ENCODE measurements at places on chromosomes 7 and 10.

- no peak for DNase-seq
Observed at GRCh38 chr10:49300140-49300974, 1.4 kb downstream of the C10orf71 start.

- no peak for DNase-seq
Observed at GRCh38 chr7:100072462-100072861, 9.1 kb downstream of the ZNF3 start.

DNA sequence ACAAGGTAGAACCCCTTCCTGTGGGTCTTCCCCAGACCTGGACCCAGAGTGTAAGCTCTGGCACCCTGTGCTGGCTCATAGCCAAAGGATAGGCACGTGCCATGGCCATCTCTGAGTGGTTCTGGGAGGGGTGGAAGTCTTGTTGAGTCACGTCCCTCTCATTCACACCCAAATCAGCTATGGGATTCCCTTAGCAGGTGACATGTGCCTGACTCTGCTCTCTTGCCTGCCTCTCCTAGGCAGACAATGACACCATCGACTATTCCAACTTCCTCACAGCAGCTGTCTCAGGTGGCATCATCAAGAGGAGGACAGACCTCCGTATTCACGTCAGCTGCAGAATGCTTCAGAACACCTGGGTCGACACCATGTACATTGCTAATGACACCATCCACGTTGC lies 59.8 kb downstream of the C10orf120 start:
- no peak for DNase-seq

DNA sequence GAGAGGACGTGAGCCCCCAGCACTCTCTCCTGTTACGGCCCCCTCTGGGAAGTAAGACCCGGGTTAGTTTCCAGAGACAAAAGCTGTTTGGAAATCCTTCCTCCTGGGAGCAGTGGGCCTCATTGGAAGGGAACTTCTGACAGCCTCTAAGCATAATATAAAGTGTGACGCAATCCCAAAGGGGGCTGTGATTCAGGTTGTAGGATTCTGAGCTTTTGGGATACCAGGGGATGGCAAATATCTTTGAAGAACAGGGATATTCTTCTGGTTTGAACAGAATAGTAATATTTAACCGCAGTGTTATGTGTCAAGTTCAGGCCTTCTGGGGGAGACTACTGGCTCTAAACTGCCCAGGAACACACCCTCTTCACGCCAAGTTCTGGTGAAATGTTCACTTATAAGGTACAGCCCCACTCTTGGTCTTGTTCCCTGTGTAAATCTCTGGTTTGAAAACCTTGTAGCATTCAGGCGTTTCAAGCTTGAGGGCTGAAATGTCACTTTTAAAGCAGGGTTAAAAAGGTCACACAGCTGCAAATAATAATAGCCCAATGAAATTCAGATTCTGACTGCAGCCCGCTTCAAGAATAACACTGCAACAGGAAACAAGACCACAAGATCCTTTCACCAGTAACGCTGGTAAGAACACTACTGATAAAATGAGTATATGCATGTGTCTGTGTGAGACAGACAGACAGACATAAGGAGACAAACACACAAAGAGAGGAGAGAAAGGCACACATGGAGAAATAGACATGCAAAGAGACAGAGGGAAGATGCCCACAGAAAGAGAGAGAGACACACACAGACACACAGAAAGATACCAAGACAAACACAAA lies 69.0 kb downstream of the CREB5 start:
- no peak for DNase-seq

- DNase-seq = no peak
Observed at GRCh38 chr7:156783864-156784263, 109.1 kb downstream of the LMBR1 start.

- DNase-seq = no peak
Observed at GRCh38 chr10:43648095-43648397, 635 bp downstream of the ZNF32 start.

Data from H1 (cell line).